Activated CD8-positive, alpha-beta memory T cell treated with anti-CD3 and anti-CD28 coated beads for 24 hours (primary cell): ENCODE measurements at places on chromosomes 12 and 14.
A peak's percentile ranks its signal among the peaks of the same experiment; 100 is the strongest.

GRCh38 chr12:26205941-26206340 lies 10.6 kb downstream of the SSPN start:
- DNase-seq: no peak

DNA sequence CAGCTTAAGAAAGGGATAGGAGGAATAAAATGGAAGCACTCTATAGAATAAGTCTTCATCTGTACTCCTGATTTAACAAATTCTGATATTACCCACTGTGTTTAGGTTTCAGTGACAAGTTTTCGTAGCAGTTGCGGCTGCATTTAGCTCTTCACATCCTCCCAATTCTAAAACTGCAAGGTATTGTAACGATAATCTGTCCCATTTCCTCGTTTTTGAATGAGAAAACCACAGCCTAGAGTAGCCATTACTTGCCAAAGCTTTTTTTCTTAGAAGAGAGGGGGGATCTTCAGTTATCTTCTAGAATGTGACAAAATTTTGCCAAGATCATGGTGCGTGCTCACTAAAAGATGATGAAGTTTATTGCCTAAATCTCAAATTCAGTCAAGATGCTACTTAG lies 155.8 kb downstream of the PDE3A start:
- DNase-seq: no peak

- DNase-seq: no peak
These were observed 172.7 kb downstream of the FOXA1 start for GRCh38 chr14:37422319-37422718.

DNA sequence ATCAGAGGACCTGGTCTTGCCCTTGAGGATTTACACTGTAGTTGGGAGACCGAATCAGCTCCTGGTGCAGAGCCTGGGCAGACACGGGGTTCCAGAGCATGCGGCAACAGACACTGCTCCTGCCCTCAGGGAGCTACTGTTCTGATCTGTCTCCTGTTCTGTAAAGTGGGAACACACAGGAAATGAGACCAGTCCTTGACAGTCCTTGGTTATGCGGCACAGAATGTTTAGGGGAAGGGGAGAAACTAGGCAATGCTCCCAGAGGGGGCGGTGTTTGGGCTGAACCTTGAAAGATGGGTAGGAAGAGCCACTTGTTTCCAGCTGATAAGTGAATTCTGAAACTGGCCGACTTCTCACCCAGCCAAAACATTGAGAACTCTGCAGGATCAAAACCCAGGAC lies 132.4 kb downstream of the ZFP36L1 start:
- DNase-seq: peak; percentile 53

- no peak for DNase-seq
These were observed 479.6 kb downstream of the ADAMTS20 start for GRCh38 chr12:43072431-43072830.

GRCh38 chr14:24920265-24921075 lies 129.5 kb downstream of the STXBP6 start:
- no peak for DNase-seq

DNA sequence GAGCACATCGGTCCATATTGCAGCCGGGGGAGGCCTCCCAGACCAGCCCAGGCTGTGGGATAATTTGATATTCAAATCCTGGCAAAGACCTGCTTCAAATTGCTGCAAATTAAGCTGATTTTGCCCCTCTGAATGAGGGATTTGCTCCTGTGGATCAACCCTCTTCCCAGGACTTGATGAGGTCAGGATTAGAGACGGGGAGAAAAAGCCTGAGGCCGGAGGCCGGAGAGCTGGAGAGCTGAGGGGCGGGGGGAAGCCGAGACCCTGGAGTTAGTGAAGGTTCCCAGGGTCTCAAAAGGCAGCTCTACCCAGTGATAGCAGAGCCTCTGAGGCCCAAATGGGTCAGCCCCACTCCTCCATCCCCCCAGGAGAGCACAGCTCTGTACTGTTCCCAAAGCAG lies 17.5 kb upstream of the VSX2 start:
- no peak for DNase-seq

DNA sequence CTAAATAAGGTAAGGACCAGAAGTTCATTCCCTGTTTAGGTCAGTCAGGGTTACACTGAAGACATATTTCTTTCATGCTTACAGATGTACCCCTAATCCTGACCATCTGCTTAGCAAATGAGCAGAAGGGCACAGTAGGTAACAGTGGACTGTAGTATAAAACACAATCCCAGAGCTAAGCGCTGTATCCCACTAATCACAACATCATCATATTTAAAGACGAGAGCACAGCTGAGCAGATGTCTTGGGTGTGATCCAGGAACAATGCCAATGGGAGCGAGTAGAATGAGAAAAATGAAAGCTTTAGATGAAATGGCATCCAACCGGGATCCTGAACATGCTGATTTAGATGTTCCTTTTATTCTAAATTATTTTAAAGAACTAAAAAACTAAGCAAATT lies 213.4 kb downstream of the CCER1 start:
- no peak for DNase-seq

- no peak for DNase-seq
These were observed 43.4 kb downstream of the SLC25A21 start for GRCh38 chr14:37129047-37129446.

GRCh38 chr14:32469388-32470160 lies 140.5 kb downstream of the AKAP6 start:
- DNase-seq: no peak

- no peak for DNase-seq
These were observed 3.6 kb upstream of the NPAS3 start for GRCh38 chr14:32934881-32935633.

DNA sequence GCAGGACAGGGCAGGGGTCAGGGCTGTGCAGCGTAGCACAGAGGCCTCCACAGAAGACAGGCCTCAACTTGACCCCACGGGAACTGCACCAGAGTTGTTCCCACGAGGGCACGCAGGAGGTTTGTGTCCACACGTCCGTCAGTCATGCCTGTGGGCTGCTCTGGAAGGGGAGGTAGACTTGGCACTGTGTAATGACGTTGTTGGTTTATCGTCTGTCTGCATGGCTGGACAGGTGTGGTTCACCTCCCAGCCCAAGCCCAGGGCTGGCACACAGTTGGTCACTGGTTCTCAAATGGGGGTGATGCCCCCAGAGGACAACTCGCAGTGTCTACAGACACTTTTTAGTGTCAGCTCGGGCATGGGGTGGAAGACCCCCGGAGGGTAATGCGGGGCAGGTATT lies 45.8 kb downstream of the CCNK start:
- DNase-seq: no peak

DNA sequence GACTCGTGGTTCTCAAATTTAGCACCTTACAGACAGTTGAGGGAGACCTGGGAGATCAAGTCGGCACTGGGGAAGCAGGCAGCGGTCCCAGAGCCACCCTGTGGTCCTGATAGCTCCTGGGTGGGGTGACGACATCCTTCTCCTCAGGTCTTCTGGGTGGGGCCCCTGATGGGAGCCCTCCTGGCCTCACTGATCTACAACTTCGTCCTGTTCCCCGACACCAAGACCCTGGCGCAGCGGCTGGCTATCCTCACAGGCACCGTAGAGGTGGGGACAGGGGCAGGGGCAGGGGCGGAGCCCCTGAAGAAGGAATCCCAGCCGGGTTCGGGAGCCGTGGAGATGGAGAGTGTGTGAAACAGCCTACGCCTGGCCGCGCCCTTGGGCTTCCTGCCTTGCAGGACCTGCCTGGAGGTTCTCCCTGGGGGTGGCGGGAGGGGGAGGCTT lies 2.6 kb downstream of the AQP6 start:
- no peak for DNase-seq

GRCh38 chr12:51923506-51924365 lies 16.4 kb downstream of the ACVRL1 start:
- DNase-seq: peak; percentile 82

DNA sequence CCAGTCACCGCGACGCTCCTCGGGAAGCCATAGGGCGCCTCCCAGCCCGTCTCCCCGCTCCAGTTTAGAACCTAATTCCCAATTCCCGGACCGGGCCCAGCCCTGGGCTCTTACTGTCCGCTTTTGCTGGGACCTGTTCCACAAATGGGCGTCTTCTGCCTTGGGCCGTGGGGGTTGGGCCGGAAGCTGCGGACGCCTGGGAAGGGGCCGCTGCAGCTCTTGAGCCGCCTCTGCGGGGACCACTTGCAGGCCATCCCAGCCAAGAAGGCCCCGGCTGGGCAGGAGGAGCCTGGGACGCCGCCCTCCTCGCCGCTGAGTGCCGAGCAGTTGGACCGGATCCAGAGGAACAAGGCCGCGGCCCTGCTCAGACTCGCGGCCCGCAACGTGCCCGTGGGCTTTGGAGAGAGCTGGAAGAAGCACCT lies 797 bp downstream of the UNG start:
- no peak for DNase-seq

DNA sequence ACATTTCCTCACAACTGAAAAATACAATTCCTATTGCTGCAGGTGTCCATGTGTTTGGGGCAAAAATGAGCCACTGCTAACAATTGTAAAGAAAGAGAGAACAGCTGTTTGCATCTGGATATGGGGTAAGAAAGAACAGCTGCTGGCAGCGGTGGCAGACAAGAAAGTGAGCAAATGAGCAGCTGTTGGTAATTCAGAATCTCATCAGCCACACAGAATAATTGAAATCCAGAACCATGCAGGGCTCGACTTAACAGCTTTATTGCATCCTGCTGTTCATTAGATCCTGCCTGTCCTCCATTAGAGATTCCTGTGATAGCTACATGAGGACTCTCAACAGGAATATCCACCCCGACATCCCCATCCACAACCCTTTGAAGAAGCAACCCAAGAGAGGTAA lies 62.5 kb upstream of the TSPAN8 start:
- DNase-seq: no peak

DNA sequence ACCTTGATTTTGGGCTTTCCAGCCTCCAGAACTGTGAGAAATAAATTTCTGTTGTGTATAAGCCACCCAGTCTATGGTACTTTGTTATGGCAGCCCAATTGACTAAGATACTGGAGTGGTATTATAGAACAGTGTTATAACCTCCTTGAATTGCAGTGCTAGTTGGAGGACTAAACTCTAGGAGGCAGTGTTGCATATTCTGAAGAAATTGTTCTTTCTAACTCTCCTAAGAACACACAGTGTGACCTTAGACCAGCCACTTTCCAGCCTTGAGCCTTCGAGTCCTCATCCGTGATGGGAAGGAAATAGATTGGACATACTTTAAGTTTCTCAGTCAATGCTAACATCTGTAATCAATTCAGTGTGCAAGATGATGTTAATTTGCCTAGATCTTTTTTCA lies 22.4 kb upstream of the LRRC10 start:
- no peak for DNase-seq

DNA sequence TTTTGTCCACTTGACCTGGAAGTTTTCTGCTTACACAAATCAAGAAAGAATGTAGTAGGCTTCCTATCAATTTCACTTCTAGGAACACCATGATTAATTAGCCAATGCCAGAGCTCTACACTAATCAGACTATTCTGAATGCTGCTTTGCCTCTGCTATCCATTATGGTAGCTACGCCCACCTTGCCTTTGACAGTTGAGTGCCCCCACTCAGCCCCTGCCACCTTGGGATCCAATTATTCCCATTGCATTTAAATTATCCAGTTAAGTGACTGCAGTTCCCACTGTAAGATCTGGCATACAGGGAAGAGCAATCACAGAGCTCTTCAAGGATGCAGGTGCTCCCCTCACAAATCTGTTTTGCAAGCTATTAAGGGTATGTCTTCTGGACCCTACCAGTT lies 47.5 kb downstream of the FIGNL2 start:
- DNase-seq: no peak

GRCh38 chr12:121441555-121441954 lies 41.6 kb downstream of the RNF34 start:
- no peak for DNase-seq

GRCh38 chr12:114361992-114362391 lies 44.0 kb downstream of the TBX5 start:
- no peak for DNase-seq

GRCh38 chr12:2183556-2184541 lies 131.1 kb downstream of the CACNA1C start:
- no peak for DNase-seq

- no peak for DNase-seq
These were observed 12.4 kb upstream of the C12orf75 start for GRCh38 chr12:105317942-105318621.

- no peak for DNase-seq
These were observed 114.5 kb downstream of the PHLDA1 start for GRCh38 chr12:75917083-75917482.

GRCh38 chr14:25231004-25231403 lies 181.1 kb upstream of the STXBP6 start:
- no peak for DNase-seq

DNA sequence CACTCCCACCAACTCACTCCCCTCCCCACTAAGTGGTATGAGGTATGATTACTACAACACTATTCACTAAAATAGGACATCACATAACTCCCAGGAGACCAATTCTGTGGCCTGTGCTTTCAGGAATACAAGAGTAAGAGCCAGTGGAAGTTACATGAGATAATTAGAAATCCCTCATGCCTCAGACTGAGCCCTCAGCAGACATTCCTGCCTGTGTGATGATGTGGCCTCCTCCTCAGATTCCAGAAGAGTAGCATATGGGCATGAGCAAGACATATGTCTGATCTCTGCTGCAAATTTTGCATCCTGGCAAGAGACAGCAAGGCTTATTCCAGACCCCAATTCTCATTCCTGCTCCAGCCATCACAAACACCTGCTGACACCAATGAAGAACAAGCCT lies 46.0 kb upstream of the BMP4 start:
- DNase-seq: no peak

- DNase-seq: no peak
These were observed 201.1 kb downstream of the LRIG3 start for GRCh38 chr12:58719161-58719560.

GRCh38 chr14:34137001-34137745 lies 186.3 kb upstream of the EGLN3 start:
- no peak for DNase-seq

DNA sequence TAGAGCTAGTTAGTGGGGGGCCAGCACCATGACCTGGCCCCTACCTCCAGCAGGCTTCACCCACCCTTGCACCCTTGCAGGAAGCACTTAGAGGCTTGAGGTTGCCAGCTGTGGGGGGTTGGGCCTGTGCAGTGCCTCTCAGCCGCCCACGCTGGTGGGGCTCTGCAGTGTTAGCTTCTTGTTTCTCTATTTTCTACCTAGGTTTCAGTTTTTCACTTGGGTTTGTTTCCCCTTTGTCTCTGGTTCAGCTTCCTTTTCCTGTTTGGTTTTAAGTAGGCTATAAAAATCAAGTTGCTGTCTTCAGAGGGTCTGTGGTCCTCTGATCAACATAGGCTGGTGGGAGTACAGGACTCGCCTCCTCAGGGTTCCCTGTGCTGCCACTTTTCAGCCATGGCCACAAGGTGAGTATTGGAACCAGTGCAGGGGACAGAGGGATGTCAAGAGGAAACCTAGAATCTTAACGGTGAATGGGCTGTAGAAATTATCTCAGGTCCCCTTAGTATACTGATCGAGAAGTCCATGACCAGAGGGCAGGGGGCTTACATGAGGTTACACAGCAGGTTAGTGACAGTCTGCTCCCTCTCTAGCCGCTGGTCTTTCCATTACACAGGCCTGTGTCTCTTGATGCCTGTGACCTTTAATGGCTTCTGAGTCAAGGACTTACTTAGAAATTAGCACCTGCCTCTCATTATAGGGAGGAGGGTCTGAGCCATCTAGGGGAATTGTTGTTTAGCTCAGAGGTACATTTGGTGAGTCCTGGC lies at the start of gene EVL:
Gene EVL (plus strand): TSS at position 312 of the 761 bp plus-strand sequence. CDS start 79 bp downstream, at position 391.
- peak; percentile 91 for DNase-seq
